CD4-positive, alpha-beta T cell treated with Interleukin-6 at 100 ng/mL for 8 hours (primary cell): ENCODE measurements at places on chromosomes 2 and 18.

DNA sequence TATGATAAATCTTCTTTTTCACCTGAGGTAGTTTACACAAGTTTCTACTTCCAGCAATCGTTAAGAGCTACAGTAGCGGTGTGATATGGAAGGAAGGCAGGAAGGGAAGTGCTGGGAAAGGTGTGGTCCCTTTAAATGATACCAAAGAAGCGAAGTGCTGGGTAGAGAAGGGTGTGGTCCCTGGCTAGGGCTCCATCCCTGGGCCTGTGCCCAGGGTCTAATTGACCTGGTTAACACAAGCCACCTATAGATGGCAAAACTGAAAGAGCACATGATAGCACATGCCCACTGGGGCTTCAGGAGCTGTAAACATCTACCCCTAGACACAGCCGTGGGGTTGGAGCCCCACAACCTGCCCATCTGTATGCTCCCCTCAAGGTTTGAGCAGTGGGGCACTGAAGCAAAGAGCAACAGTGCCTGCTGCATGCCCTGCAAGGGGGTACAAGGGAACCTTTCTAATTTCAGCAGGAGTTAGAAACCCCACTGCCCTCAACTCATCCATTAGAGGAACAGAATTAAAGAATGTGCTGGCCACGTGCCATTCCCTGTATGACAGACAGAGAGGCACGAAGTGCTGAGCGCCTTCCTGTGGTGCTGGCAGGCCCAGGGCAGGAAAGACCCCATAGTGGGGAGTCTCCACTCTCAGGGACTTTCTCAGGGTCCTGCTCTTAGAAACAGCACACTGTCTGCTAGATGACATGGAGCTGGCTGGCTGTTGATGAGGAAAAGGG lies 153.1 kb upstream of the LMAN1 start:
- no peak for DNase-seq

GRCh38 chr2:11786191-11786590 lies 39.8 kb downstream of the LPIN1 start:
- DNase-seq = no peak

- DNase-seq = no peak
Measured at GRCh38 chr2:149329489-149330126, 779 bp upstream of the LYPD6 start.

GRCh38 chr2:656676-657075 lies 20.5 kb downstream of the TMEM18 start:
- DNase-seq = no peak

GRCh38 chr2:1590596-1591460 lies 153.5 kb downstream of the PXDN start:
- DNase-seq = no peak

DNA sequence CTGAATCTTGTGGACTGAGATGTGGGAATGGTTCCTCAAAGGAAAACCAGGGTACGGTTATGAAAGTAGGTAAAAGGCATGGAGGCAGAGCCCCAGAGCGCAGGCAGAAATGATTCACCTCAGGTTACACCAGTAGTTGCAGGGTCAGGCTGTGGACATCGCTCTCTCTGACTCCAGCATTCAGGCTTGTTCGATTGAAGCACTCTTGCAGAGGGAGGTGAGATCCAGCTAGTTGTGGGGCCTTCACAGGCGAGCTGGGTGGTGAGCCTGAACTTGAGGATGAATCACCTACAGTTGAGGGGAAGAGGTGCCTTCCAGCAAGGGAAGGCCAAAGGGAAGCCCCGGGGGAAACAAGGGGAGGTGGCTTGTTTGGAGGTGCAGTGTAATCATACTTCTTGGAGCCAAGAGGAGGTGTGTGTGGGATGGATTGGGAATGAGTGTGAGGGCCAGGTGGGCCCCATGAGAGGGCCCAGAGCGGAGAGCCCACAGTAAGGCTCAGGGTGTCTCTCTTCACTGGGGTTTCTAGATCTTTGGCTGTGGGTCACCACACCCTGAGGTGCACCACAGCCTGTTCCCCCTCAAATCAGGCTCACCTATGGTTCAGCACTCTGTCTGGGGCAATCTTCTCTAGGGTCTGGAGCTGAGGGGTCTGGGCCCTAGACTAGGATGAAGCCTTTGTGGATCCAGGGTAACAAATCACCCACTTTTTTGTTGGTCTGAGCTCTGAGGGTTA lies 48.5 kb upstream of the MCFD2 start:
- DNase-seq = no peak

GRCh38 chr2:109194620-109194937 lies 65.6 kb downstream of the SH3RF3 start:
- DNase-seq = no peak

DNA sequence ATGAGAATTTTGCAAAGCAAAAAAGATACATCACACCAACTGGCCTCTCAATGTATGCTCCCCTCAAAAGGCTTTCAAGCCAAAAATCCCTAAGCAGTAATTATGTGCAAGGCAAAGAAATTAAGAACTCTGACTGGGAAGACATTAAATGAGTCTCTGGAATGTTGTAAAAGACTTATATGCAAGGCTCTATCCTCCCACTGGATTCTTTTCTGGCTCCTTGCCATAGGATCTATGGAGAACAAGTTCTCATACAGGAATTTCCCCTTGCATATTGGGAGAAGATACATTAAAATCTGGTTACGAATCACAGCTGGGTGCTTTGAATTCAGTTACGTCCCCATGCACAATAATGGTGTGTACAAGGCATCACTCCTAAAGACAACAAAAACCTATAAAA lies 73.4 kb upstream of the ATL2 start:
- DNase-seq = no peak

- no peak for DNase-seq
Measured at GRCh38 chr2:65017335-65017734, 28.1 kb downstream of the SLC1A4 start.

- DNase-seq = no peak
Measured at GRCh38 chr2:143905587-143905986, 614.3 kb downstream of the ZEB2 start.

GRCh38 chr2:31401580-31401979 lies 13.0 kb downstream of the XDH start:
- no peak for DNase-seq

DNA sequence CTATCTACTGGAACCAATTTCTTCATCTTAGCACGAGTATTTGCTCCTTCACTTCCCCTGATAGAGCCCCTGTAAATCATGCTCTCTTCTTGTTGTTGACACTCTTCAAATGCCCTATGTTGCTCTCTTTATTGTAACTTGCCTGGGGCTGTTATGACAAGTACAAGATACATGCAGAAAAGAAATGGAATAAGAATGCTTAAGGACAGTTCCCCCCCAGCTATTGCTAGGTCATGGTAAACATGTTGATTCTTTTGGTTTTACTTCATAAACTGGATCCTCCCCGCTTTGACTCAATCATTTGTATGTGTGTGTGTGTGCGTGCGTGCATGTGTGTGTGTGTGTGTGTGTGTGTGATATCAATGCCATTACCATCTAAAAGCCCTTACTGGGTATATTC lies 368.5 kb upstream of the CNTNAP5 start:
- DNase-seq = no peak

DNA sequence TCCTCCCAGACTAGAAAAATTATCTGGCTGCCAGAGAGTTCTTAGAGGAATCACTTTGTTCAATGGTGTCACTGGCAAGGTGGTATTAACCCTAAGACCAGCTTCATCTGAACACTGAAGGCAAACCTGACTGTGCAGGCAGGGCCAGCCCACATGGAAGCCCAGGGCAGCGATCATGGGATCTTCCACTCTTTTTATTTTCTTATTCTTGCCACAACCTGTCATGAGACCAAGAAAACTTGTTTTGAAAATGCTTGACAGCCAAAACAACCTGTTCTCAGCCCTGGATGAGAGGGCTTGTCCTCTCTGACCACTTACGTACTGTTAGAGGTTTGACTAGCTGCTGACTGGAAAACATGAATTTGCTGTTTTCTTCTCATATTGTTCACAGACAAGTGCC lies 75.3 kb upstream of the FOSL2 start:
- no peak for DNase-seq

GRCh38 chr2:52933878-52934277 lies 833.7 kb upstream of the CHAC2 start:
- no peak for DNase-seq

GRCh38 chr2:206001912-206002311 lies 84.1 kb downstream of the INO80D start:
- DNase-seq = no peak

DNA sequence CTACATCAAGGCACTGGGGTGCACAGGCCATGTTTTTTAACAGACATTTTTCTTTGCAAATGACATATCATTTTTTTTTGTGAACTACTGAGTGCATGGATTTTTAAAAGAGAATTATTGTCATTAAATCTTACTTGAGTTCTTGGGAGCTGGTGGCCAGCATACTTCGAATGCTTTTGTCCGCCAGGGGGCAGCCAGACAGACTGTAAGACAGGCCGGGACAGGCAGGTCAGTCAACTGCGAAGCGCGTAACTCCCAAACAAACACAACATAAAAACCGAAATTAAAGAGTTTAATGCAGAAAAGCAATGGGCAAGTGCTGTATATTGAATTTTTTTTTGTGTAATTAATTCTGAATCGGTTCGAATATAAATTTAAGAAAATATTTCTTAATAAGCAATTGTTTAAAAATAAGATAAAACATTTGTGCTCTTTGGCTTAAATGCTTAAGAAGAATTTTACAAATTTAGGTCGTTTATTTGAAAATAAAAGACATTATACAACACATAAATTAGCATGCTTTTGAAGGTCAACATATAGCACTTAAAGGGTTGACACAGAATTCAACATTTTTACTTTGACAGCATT lies 142.2 kb upstream of the PXDN start:
- DNase-seq = no peak

- DNase-seq = no peak
Measured at GRCh38 chr2:14127765-14128164, 504.8 kb upstream of the LRATD1 start.

DNA sequence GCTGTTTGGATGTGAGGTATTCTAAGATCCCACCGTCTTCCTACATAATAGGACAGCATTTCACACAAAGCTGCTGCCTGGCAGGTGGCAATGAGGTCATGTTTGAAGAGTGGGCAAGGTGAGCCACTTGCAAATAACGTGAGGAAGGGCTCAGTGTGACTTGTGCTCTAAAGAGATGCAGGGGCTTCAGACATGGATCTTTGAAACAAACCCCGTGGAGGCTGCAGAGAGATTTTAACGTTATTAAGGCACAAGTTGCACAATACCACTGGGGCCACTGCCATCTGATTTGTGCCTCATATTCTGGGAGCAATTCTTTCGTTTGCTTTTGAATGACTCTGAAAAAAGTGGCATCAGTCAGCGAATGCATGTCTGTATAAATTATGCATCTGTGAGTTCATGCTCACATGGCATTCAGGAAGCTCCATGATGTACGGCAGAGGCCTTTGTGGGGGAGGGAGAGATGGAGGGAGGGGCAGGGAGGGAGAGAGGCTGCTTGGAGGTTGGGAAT lies 362.0 kb downstream of the SOX11 start:
- DNase-seq = no peak

DNA sequence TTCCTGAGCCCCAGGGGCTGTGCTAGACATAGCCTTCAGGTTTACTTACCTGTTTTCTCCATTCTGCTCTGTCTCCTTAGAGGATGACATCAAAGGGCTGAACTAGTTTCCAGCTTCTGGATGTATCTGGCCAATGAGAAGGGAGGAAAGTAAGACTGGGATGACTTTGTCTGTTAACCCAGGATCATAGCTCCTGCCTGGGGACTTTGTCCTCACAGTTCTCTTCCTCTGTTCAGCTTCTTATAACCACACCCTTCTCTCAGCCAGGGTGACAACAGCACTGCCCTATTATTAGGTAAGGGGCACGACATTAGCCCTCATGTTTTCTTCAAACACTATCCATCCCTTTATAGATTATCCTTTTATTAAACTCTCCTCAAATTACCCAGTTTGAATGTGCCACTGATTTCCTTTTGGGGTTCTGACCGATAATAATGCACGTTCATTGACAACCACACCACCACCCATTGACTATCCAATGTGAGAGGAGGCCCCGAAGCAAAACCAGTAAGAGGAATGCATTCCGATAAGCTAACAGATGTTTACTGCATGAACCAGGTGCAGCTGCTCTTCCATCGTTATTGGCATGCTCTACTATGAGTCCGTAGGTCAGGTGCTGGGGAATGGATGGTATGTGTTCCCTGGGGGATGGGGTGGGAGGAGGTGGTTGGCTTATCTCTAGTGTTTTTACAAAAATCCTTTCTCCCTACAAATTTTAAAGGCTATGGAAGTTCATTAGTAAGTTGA lies 23.5 kb downstream of the TSN start:
- no peak for DNase-seq

DNA sequence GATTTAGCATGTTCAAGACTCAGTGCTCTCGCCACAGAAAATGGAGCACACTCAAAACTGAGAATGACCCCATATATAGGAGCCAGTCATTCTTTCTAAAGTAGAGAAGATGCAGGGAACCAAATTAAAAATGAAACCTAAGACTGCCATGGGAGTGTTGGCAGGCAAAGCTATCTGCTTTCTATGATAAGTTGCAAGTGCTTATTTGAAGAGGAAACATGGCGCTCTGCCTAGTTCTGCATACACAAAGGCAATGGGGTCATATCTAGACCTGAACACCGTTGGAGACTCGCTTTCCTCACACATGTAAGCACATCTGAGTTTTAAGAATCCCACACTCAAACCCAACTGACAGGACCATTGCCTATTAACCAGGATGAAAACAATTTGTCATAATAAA lies 292.5 kb downstream of the ALK start:
- DNase-seq = no peak

DNA sequence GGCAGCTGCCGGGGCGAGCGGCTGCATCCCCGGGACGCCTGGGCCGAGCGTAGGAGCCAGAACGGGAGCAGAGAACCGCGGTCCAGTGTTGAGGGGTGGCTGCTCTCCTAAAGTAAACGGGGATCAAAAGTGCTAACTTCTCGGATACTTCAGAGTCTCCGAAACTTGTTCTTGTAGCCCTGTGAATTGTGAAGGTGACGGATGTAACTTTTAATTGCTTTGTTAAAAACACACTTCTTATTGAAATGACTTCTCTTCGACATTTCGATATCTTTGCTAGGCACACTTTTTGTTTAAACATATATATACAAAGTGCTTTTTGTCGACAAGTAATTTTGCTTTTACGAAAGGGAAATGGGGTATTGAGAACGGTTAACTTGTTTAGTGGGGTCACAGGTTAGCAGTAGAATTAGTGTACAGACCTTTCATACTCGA lies 540 bp downstream of the ATP9B start:
- DNase-seq = no peak

DNA sequence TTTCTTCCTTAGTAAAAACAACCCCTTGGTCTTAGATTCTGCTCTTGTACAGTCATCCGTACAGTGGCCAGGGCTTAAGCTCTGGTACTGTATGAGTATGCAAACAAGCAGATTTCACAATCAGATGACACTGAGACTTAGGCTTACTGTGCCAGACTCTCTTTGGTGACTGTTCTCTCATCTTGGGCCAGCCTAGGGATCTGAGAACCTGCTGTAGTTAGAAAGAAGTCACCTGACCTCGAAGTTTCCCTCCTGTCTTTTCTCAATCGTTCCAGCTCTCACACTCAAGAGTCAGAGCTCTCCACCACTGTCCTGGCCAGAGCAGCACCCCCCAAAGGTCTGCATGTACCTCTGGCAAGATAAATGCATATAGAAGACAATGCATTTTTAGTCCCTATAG lies 63.2 kb downstream of the ZEB2 start:
- no peak for DNase-seq
